ENCODE measurements at places on chromosomes 5 and 9.

DNA sequence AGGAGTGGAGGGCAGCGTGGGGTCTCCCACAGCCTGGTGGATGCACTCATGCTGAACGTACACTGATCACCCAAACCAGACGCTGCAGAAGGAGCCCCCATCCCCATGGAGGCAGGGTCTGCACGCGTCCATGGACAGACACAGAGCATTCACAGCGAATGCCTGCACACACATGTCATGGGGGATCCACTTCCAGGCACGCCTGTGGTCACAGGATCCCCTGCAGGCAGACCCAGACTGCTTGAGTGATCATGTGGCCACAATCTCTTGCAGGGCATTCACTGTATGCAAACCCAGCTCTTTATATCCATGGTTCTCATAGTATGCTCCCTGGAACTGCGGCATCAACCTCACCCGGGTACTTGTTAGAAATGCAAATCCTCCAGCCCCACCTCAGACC is 5.4 kb downstream of the SNCB start:
- no peak for DNase-seq

DNA sequence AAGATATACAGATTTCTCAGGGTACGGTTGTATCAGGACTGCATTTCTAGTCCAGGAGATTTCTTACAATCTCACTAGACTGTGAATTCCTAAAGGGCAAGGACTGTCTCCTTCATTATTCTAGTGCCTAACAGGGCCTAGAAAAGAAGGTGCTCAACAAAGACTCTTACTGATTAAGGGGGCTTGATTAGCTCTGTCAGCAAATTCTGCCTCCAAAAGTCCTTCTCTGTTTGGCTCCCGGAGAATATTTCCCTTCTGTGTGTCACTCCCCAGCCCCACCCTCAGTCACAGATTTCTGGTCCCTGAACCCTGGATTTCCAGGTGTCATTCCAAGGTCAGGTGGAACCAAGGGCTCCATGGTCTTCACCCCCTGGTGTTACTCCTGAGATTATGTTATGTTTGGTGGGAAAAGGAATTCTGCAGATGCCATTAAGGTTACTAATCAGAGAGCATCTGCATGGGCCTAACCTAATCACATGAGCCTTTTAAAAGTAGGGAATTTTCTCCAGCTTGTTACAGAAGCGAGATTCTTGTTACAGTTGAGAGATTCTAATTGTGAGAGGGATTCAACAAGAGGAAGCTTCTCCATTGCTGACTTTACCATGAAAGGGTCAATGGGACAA is 167.7 kb upstream of the LHFPL2 start:
- DNase-seq: no peak

DNA sequence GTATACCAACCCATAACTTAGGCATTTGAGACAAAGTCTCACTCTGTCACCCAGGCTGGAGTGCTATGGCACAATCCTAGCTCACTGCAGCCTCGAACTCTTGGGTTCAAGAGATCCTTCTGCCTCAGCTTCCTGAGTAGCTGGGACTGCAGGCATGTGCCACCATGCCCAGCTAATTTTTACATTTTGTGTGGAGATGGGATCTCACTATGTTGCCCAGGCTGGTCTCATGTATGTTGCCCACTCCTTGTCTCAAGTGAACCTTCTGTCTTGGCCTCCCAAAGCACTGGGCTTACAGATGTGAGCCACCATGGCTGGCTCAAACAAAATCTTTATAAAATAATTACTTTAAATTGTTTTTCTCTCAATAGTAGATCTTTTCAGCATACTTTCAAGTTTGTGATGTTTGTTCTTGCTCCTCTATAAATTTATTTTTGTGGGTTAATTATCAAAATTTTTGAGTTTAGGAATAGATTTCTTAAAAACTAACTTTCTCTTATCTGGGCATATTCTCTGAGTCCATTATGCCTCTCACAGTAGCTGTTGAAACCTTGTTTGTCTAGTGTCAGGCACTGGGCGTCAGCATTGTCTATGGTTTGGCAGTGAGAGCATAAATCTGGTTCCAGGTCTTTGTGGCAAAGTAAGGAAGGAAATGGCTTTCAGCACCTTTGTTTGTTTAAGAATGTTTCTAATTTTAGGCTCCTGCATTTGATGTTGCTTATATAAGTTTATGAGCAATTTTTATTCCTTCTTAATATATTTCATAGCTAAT is 38.7 kb downstream of the NLN start:
- no peak for DNase-seq

GRCh38 chr5:107257885-107258520 is 412.7 kb downstream of the EFNA5 start:
- no peak for DNase-seq

- DNase-seq: no peak
Observed at GRCh38 chr5:579211-579610, 32.9 kb upstream of the CEP72 start.

DNA sequence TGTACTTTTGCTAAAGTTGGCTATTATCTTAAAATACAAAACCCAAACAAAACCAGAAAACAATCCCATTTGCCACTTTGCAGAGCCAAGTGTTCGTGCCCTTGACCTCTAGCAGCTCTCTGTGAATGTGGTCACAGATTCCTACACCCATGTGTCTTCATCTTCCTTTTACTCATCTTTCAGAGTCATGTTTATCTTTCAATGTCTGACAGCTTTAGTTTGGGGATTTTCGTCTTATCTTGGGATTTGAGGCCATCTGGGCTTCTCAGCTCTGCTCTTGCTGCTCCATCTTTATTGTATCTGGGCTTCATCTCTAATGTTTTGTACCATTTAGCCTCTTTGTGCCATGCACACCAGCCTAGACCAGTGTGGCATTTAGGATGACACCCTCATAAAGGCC is 81.0 kb downstream of the DAPK1 start:
- no peak for DNase-seq

- DNase-seq: no peak
Observed at GRCh38 chr5:95910521-95910920, 51.1 kb downstream of the ELL2 start.

DNA sequence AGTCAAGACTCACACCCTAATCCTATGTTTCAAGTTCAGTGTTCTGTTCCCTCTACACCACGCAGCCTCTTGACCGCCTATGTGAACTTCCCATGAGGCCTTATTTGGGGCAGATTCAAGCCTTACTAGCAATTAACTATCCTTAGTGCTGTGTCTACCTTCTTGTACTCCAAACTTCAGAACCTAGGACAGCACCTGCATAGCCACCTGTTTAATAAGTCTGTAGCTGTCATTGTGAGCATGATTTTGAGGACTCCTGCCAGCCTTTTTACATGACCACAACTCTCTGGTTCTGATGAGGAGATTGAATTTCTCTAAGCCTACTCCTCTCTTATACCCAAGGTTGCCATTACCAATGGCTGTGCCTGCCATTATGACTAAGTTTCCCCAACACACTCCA is 50.8 kb upstream of the PCSK1 start:
- DNase-seq: no peak
